ENCODE measurements at places on chromosomes 2 and 18.

GRCh38 chr2:232873292-232873908 lies 3.3 kb downstream of the SNORC start:
- no peak for DNase-seq

DNA sequence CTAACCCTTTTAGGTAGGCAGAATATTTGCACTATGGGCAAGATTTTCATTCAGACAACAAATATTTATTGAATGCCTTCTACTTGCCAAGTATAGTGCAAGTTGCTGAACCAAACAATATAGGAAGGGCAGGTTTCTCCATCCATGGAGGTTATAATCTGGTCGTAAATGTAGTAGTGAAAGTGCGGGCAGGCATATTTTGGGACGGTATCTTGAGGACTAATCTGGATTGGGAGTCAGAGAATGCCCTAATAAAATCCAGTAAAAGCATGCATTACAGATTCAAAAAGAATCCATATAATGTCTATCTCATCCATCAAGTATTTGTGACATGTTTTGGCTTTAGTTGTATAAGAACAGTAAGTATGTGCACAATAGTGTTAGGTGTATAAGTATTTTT lies 1.7 kb upstream of the NDUFV2 start:
- no peak for DNase-seq

DNA sequence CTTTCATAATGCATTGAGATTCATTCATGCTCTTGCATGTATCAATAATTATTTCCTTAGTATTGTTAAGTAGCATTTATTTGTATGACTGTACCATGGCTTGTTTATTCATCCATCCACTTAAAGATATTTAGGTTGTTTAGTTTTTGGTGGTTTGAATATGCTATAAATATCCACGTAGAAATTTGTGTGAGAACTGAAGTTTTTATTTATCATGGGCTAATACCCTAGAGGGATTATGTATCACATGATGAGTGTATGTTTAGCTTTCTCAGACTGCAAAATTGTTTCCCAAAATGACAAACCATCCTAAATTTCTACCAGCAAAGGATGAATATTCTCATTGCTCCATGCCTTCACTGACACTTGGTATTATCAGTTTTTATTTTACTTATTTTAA lies 55.2 kb downstream of the CSRNP3 start:
- DNase-seq, result no peak

GRCh38 chr18:28208268-28208667 lies 31.3 kb upstream of the CDH2 start:
- DNase-seq, result no peak

DNA sequence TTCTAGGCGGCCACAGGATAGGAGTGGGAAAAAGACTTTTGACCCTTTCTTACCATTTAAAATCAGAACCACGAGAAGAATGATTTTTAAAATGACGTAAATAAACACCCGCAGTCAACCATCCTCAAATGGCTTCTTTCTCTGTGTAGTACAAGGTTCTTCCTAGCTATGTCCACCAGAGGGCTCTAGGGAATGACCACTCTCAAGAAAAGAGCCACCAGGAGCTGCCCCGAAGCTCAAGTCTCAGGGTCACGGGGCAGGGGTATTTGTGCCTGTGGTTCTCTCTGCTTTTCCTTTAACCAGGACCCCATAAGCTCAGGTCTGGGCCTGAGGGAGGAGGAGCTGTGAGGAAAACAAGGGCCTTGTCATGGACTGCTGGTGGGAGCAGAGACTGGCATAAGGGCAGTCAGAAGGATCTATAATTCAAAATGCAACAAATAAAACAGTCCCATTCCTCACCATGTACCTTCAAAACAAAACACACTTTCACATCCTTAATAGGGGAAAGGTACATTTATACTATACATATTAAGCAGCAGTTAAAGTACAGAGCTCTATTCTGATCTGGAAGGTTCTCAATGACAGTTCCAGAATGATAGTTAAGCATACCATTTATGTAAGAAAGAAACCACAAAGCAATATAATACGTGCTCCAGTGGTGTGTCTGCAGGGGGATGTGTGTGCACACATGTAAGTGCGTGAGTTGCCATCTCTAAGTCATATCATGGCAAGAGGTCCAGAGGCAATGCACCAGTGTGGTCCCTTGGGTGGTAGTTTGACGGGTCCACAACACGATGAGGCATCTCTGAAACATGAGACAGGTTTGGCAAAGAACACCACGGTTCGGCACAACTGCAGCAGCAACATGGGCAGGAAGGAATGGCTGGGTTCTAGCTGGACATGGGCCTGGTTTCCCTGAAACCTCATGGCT lies 18.6 kb downstream of the LYPD1 start:
- no peak for DNase-seq

- no peak for DNase-seq
Measured at GRCh38 chr18:25102662-25103061, 249.3 kb downstream of the ZNF521 start.

All from SW480 (cell line).